ENCODE measurements at places on chromosomes 2 and 18.
A peak's percentile ranks its signal among the peaks of the same experiment; 100 is the strongest.

GRCh38 chr2:10151462-10151861, 28.9 kb downstream of the RRM2 start:
- no peaks in the 10 kb centered on the region for H3K4me1 ChIP-seq
- H3K4me3 ChIP-seq, result no peak overlapping the region
- no peak for DNase-seq
- no peak overlapping the region for H3K27ac ChIP-seq
- H3K27me3 ChIP-seq, result peaks cover 2% of the 10 kb centered on the region

- peaks cover 69% of the 10 kb centered on the region for H3K4me1 ChIP-seq
- H3K27ac ChIP-seq, result peak overlapping the region; percentile 10
- DNase-seq, result no peak
- H3K36me3 ChIP-seq, result no peaks in the 10 kb centered on the region
Observed at GRCh38 chr2:46778511-46778910, 137.1 kb downstream of the MCFD2 start.

- H3K4me3 ChIP-seq, result no peak overlapping the region
- H3K27me3 ChIP-seq, result no peaks in the 10 kb centered on the region
- DNase-seq, result no peak
- no peaks in the 10 kb centered on the region for H3K4me1 ChIP-seq
- no peak overlapping the region for H3K27ac ChIP-seq
- H3K36me3 ChIP-seq, result peaks cover 14% of the 10 kb centered on the region
Observed at GRCh38 chr2:219607931-219608330, 10.3 kb downstream of the STK11IP start.

GRCh38 chr2:229775614-229776313, 61.4 kb upstream of the DNER start:
- H3K4me3 ChIP-seq, result no peak overlapping the region
- H3K27me3 ChIP-seq, result no peaks in the 10 kb centered on the region
- peaks cover 34% of the 10 kb centered on the region for H3K4me1 ChIP-seq
- peaks cover 53% of the 10 kb centered on the region for H3K36me3 ChIP-seq
- peak overlapping the region; percentile 40 for H3K27ac ChIP-seq
- no peak for DNase-seq

- DNase-seq, result no peak
- no peak overlapping the region for H3K27ac ChIP-seq
- H3K36me3 ChIP-seq, result peaks cover 6% of the 10 kb centered on the region
Observed at GRCh38 chr2:13996527-13996926, 636.0 kb upstream of the LRATD1 start.

DNA sequence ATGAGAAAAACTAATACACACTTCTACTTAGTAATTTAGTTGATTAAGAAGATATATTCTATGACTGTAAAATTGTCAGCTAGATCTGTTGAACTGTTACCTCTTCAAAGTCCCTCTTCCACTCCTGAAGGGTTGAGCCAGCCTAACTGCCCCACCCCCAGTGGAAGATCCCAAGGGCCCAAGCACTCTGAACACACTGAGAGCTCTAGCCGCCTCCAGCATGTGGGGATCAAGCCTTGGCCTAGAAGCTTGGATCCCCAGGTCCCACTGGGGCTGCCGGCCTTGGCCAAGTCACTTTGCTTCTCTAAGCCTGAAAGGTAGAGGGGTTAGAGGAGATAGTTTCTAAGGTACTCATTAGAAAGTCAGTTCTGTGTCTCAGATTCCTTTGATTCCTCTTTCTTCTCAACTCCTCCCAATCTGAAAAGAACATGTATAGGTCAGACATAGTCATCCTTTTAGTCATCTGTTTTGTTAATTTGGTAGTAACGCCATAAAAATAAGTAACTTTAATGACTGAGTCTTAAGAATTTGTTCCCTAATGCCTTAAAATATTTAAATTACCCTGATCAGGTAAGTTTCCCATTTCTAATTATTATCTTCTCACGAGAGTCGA, 5.6 kb downstream of the CPSF3 start:
- no peaks in the 10 kb centered on the region for H3K27me3 ChIP-seq
- H3K4me3 ChIP-seq, result peak overlapping the region; percentile 15
- no peak for DNase-seq
- peaks cover 31% of the 10 kb centered on the region for H3K4me1 ChIP-seq
- H3K27ac ChIP-seq, result peak overlapping the region; percentile 87
- H3K36me3 ChIP-seq, result peaks cover 30% of the 10 kb centered on the region

GRCh38 chr18:63107171-63107845, 212.3 kb downstream of the BCL2 start:
- H3K4me1 ChIP-seq, result no peaks in the 10 kb centered on the region
- H3K27ac ChIP-seq, result no peak overlapping the region
- peaks cover 26% of the 10 kb centered on the region for H3K27me3 ChIP-seq
- DNase-seq, result no peak
- no peaks in the 10 kb centered on the region for H3K36me3 ChIP-seq

DNA sequence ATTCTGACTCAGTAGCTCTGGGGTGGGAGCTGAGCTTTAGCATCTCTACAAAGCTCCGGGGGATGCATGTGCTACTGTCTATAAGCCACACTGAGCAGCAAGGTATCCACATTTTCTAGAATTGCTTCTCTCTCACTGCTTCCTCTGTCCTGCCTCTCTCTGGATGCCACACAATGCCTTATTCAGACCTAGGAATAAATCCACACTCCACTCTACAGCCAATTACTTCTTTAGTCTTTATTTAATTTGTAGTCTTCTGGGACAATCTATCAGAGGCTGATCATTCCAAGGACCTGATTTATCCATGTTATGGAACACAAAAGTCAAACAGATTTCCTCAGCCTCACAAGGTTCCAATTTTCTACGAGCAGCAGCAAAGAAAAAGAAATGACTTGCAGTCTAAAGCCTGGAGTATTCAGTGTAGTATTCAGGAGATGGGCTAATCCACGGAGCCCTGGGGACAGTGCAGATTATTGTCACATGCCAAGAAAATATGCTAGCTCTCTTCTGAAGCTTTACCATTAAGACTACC, 4.4 kb downstream of the BCL2 start:
- H3K36me3 ChIP-seq, result no peaks in the 10 kb centered on the region
- no peak for DNase-seq
- H3K4me3 ChIP-seq, result no peak overlapping the region
- no peak overlapping the region for H3K27ac ChIP-seq
- peaks cover 48% of the 10 kb centered on the region for H3K27me3 ChIP-seq

Measured in HFFc6 (cell line).